ENCODE measurements at places on chromosomes 5 and 9.

DNA sequence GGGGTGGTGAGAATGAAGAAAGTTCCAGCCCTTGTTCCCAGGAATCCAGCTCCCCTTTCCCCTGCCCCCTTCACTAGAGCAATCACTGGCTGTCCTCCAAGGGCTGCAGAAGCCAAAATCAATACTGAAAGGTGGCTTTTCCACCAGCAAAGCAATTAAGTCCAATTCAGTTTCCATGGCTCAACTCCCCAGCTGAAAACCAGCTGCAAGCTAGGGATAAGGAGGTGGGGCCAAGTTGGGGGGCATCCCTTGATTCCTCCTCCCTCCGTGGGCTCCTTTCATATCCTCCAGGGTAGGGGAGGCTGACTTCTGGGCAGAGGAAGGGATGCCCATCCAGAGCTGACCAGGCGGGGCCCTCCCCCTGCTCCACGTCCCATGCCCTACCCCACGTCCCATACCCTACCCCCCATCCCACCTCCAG is 22.7 kb downstream of the CAMK2A start:
- DNase-seq, result no peak

- DNase-seq, result no peak
Observed at GRCh38 chr9:75238311-75238976, 150.1 kb downstream of the OSTF1 start.

- DNase-seq, result no peak
Observed at GRCh38 chr5:33892620-33893137, 889 bp upstream of the ADAMTS12 start.

- DNase-seq, result no peak
Observed at GRCh38 chr5:150434464-150434863, 15.1 kb downstream of the RPS14 start.

- no peak for DNase-seq
Observed at GRCh38 chr5:113102121-113102531, 125.5 kb downstream of the DCP2 start.

DNA sequence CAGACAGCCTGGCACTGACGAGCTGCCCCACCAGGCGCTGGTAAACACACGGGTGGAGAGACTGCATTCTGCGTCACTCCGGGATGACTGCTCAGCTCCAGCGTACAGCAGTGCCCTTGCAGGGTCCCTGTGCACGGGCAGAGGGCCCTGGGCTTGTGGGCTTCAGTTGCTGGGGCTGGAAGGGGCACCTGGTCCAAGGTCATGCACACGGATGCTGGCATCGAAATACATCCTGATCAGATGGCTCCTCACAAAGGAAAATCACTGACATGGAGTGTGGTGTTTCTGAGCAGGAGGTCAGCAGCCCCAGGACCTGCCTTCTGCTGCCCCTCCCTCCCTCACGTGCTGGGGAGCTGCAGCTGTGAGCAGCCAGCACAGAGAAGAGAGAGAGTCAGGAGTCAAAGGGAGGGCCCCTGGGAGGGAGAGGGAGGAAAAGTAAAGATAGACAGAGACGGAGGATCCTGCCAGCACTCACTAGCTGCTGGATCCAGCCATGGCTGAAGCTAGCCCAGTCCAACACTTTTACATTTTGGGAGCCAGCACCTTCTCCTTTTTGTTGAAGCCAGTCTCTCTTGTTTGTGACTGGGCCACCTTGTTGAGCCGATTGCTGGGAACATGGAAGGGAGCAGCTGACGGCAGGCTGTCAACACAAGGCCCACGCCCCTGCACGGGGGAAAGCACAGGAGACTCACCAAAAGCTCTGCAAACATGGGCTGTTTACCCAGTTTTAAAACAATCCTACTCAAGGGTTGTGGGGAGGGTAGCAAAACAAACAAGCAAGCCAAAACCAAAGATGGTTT is 166.5 kb upstream of the PHYKPL start:
- no peak for DNase-seq

DNA sequence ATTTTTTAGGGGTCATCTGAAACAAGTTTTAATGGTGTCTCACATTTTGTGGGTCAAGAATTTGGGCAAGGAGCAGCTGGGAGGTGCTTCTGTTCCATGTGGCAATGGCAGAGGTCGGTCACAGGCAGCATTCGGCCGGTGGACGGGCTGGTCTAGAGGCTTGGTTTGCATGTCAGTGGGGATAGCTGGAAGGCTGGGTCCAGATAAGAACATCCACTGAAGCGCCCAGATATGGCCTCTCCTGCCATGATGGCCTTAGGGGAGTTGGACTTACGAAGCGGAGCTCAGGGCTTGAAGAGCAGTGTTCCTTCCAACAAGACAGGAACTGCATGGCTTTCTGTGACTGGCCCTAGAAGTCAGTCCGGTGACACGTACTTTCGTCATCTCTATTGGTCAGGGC is 30.3 kb downstream of the LHFPL2 start:
- no peak for DNase-seq

- DNase-seq, result no peak
Observed at GRCh38 chr5:50827516-50828247, 161.2 kb downstream of the PARP8 start.

DNA sequence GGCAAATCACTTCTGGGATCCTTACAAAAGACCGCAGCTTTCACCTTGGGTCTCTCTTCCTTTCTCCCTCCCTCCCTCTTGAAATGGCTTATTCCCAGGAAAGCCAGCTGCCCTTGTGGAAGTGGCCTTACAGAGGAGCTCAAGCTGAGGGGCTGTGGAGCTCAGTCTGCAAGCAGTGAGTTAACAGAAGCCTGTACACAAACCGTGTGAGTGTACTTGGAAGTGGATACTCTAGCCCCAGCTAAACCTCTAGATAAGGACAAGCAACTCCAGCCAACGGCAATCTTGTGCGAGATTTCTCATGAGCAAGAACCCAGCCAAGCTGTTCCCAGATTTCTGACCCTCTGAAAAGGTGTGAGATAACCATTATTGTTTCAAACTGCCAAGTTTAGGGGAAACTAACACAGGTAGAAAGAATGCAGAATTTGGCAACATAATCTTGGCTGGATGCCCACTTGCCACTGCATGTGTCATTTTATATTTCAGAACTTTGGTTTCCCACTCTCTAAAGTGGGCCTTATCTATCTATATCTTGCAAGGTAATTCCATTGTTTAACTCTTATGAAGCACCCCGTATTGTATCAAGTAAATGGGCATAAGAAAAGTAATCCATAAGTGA is 85.6 kb downstream of the CDH18 start:
- DNase-seq, result no peak

DNA sequence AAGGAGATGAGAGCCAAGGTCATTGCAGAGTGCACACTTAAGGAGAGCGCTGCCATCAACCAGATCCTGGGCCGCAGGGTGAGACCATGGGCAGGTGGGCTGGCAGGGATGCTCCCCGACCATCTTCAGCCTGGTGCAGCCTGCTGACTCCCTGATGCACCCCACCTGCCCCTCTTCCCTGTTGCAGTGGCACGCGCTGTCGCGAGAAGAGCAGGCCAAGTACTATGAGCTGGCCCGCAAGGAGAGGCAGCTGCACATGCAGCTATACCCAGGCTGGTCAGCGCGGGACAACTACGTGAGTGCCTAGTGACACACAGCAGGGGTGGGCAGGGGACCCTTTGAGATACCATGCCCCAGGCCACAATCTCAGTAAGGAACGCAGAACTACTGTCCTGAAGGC is 28.3 kb downstream of the TCF7 start:
- no peak for DNase-seq

DNA sequence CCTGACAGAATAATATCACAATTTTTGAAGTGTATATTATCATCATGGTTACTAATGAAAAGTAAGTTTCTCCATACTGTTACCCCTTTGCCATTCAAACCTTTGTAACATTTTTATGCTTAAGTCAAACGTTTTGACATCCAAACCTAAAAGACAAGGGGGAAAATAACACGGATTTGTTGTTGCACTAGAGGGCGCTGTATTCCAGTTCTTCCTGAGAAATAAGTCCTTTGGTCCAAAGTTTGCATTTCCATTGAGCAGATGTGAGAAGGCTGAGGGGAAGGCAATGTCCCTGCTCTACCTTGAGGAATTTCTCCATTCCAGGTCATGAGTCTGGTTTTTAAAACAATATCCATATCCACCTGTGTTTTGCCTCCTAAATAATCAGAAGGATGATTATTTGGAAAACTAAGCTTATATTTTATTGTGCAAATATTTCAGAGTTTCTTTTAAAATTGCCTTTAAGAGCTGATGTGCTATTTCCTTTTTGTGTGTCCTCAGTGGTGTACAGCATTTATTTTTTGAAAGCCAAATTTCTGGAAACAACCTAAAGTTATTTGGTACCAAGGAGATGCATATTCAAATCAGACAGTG is 9.7 kb downstream of the LECT2 start:
- no peak for DNase-seq

DNA sequence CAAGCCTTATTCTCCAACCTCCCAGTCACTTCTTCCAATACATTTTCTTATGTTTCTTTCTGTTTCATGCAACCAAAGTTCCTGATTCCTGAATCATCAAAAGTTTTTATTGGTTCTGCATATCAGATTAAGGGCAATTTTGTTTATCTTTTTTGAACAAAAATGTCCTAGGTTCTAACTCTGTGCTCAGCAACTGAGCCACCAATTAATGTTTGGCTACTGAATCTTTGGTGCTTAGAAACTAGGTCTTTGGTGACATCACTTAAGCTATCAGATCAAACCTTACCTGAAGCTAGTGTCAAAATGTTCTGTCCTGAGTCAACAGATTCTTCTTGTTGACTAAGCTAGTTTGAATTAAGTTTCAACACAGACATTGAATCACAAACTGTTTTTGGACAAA is 56.1 kb downstream of the FGF18 start:
- DNase-seq, result no peak

DNA sequence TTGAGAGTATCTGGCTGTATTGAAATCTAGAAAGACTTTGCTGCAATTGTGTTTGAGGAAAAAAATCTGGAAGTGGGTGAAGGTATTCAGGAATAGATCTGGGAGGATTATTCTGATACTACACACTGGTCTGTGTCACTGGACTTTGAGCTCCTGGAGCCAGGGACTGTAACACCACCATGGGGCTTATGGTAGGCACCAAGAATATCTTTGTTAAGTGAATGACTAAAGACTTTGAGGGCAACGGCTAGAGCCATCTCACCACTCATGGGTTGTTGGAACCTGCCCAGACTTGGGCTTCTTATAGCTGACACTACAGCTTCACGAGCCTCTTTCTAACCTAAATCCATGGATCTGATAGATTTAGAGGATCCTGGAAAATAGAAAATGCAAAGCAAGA is 10.2 kb downstream of the NFX1 start:
- no peak for DNase-seq

DNA sequence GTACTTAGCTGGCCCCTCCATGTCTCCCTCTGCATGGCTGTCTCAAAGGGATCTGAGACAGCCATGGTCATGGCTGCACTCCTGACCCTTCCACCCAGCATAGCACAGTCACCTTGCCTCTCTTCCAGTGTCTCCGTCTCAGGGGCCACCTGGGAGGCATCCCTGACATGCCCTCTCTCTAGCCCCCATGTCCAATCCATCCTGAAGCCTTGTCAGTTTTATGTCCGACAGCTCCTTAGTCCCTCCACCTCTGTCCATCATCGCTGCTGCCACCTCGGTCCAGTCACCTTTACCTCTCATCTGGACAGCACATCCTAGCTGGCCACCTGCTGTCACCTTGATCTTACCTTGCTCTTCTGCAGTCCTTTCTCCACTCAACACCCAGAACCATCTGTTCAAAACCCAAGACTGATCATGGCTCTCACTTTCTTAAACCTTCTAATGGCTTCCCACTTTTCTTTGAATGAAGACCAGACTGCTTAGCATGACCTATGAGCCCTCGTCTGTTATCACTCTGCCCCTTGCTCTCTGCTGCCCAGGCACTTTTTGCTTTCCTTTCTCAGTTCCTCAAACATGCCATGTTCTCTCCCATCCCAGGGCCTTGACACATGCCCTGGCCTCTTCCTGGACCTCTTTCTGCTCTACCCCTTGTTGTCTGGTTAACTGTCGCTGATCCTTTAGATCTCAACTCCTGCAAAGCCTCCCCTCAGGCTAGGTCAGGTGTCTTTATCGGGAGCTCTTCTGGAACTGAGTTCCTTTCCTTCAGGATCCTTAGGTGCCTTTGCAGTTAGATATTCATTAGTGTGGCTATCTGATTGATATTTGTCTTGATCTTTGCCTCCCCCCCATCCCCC is 181.8 kb upstream of the PITX1 start:
- no peak for DNase-seq

DNA sequence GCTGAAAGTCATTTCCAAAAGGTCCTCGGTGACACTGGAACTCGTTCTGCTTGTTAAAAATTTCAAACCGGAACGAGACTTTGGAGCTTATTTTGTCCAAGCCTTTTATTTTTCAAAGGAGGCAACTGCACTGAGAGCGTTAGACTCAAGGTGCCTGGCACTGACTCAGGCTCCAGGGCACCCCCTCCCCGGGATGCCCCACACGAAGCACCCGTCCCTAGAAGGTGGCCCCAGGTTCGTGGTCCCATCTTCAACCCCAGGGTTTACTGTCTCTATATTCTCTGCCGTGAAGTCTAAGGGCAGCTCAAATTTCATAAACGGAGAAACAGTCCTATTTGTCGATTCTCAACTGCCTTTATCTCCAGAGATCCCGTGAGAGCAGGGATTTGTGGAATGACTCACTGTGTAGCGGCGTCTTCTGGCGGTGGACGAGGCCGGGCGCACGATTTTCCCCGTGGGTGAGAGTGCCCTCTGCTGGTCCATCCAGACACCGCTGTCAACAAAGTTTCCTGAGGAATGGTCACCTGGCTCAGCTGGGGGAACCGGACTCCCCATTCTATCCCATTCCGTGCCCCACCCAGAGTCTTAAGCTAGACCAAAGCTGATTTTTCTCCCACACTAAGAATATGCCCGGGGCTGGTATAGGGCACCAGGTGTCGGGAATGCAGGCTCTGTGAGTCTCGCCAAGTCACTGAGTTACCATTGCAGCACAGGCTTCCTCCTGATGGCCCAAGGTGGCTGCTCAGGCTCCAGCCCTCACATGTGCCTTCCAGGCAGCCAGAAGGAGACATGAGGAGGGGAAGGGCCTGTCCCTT is 27.1 kb upstream of the SLC6A19 start:
- no peak for DNase-seq

GRCh38 chr5:51664491-51665250 is 281.4 kb downstream of the ISL1 start:
- no peak for DNase-seq

GRCh38 chr9:136944212-136944518 is 373 bp downstream of the FBXW5 start:
- DNase-seq, result no peak

GRCh38 chr5:112968411-112969106 is 8.0 kb upstream of the DCP2 start:
- no peak for DNase-seq

- no peak for DNase-seq
Observed at GRCh38 chr5:43231977-43232376, 40.0 kb downstream of the NIM1K start.

DNA sequence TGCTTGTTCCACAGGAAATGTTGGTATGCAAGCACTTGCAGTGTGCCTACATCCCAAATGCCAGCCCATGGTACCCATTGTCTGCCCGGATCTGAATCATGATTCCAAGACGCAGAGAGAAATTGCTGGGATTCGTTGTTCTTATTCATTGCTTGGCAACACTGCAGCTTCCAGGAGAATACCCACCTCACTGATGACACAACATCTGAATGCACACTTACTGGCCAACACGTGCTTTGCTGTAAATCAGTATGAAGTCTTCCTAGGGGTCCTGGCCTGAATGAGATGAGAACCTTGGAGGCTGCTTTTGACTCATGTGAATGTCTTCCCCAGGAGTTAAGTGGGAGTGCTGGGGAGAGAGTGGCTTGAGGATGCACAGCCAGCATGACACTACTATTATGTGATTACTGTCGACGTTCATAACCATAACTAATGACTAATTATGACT is 11.6 kb downstream of the SRD5A1 start:
- no peak for DNase-seq

Measured in stimulated activated CD4-positive, alpha-beta T cell treated with anti-CD3 and anti-CD28 coated beads, Interleukin-1b, Interleukin-23, amount 100 ng/mL, for 1 hour (primary cell).